ENCODE measurements at places on chromosomes 11 and 22.

GRCh38 chr11:32256466-32256865 lies 165.6 kb downstream of the RCN1 start:
- no peak for DNase-seq

DNA sequence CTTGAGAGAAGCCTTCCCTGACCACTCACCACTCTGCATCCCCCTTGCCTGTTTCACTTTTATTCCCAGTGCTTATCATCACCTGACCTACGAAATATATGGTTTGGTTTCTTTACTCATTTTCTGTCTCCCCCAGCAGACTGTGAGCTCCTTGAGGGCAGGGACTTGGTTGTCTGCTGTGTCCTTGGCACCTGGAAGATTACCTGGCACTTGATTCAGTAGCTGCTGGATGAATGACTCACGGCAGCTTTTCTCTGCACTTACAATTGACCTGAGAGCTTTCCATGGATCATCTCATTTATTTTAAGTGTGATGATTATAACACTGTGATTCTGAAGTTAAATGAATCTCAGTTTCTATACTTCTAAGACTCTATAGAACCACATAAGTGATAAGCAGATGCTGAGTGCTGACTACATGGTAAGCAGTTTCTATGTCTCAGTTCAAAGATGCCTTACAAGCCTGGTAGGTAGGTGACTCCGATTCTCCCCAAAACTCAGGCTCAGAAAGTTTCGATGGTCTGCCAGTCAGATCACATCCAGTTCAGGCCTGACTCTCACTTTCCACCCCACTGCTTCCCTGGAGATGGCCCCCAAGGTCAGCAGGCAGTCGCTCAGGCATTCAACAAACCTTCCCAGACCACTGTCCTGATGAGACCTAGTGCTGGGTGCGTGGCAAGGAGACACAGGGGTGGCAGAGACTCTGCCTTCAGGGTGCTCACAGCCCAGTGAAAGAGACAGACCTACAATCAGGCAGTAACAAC lies 11.6 kb downstream of the IL2RB start:
- no peak for DNase-seq

GRCh38 chr11:120137611-120138521 lies at the start of gene TRIM29:
TRIM29 (minus strand) TSS chr11:120138113; CDS start chr11:120138031, 82 bp downstream.
- DNase-seq = peak; percentile 28

- DNase-seq = no peak
These were observed 88.1 kb downstream of the SBF2 start for GRCh38 chr11:10205928-10206327.

DNA sequence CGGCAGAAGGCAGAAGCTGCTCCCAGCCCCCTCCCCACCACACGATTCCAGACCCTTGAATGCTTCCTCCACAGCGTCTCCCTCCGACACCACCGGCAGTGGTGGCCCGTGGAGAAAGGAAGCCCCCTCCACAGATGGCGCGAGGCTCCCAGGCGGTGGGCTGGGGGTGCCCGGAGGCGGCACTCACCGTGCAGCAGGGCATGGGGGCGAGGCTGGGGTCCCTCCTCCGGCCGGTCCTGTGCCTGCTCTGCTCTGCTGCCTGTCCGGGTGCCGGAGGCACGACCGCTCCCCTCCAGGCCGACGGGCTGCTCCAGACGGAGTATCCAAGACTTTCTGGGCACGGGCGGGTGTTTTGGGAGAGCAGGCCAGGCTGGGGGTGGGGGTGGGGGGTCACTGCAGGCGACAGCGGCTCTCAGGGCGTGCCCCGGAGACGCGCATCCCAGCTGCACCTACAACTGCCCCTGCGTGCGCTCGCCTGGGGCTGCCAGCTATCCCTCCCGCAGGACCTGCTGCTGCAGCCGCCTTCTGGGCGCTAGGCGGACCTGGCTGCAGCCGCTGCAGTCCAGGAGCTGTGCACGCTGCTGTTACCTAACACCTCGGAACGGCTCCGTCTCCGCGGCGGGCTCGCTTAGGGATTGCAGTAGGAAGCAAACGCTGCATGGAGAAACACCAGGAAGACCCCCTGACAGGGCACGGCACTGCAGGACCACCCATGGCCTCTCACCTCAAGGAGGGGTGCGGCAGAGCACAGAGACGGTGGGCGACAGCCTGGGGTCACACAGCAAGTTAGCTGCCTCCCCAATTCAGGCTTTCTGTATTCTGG lies 15.2 kb downstream of the MRGPRG start:
- DNase-seq = peak; percentile 29

DNA sequence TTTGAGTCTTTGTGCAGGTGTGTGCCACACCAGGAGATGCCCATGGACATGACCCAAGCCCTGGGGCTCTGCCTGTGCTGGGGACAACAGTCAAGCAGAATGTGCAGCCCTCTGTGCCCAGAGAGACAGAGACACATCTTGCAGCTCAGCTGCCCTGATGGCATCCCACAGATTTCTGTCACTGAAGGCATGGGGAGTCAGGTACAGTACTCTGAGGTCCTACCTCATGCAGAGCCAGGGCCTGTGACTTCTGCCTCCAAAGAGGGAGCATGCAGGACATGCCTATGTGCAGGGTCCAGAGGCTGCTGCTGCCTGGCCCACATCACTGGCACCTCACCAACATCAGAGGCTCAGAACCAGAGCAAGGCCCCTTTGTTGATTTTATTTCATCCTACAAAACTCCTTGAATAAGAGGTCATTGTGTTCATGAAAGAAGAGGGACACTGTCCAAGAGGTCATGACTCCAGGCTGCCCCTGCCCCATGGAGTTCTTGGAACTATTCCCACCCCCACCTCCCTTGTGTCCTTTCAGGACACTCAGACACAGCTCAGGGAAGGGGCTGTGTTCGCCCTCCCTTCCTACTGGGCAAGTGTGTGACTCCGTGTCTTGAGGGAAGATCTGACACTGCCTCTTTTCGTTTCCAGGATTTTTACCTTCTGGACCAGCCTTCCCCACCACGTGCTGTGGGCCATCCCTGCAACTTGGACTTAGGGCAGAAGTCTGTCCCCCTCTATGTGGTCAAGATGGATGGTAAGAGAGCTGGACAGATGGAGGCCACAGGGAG lies 62.3 kb downstream of the BTG4 start:
- no peak for DNase-seq

GRCh38 chr11:103699656-103700055 lies 336.8 kb upstream of the DDI1 start:
- no peak for DNase-seq

- DNase-seq = no peak
These were observed 203.7 kb upstream of the DDI1 start for GRCh38 chr11:103832762-103833161.

DNA sequence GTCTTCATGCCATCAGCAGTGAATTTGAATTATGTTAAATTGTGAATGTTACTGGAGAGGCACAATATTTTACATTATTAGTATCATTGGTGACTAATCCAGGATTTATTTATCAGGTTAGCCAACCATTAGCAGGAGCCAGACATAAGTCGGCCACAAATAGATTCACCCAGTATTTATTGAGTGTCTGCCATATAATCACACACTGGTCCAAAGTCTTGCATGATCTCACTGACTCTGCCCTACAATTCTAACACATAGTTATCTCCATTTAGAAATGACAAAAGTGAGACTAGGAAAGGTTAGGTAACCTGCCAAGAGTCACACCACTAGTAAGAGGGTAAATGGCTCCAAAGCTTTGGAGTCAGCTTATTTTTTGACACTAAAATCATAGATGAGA lies 179.6 kb downstream of the BLID start:
- DNase-seq = no peak

- DNase-seq = no peak
These were observed 10.0 kb downstream of the BCL2L13 start for GRCh38 chr22:17648569-17648968.

DNA sequence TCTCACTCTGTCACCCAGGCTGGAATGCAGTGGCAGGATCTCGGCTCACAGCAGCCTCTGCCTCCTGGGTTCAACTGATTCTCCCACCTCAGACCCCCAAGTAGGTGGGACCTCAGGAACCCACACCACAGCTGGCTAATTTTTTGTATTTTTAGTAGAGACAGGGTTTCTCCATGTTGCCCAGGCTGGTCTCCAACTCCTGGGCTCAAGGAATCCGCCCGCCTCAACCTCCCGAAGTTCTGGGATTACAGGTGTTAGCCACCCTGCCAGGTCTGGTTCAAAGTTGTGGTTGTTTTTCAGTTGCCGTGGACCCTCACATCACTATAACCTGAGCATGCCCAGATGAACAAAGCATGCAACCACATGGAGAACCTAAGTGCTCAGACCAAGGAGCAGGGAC lies 13.0 kb upstream of the RAB39A start:
- DNase-seq = no peak

GRCh38 chr11:64960719-64961118 lies 11.2 kb downstream of the MAJIN start:
- no peak for DNase-seq
